ENCODE measurements at places on chromosomes 5 and 9.

DNA sequence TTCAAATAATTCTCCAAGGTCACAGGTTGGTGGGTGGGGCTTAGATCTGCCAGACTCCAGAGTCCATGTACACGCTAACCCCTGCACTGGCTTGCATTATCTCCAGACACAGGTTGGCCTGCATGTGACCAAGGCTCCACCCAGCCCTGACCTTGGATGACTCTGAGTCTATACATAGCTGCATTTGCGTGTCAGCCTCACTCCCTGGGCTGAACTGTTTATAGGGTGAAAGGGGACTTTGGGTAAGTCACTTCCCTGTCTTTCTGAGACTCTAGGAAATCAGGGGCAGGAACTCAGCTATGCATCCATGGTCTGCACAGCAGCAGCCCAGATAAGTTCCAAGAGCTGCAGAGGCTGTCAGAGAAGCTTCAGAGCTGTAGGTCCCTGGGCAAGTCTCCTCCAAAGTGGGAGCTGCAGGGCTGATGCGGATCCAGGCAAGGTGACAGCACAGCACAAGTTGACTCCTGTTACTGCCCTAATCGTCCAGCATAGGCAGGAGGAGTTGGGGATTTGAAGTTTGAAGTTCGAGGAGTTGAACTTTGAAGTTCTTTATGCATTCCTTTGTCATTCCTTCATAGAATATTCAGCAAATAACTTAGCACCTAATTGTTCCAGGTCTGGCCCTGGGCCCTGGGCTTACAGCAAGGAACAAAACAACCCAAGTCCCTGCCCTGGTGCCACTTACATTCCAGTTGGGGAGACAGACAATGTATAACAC is 53.4 kb downstream of the SLC22A5 start:
- DNase-seq, result no peak

DNA sequence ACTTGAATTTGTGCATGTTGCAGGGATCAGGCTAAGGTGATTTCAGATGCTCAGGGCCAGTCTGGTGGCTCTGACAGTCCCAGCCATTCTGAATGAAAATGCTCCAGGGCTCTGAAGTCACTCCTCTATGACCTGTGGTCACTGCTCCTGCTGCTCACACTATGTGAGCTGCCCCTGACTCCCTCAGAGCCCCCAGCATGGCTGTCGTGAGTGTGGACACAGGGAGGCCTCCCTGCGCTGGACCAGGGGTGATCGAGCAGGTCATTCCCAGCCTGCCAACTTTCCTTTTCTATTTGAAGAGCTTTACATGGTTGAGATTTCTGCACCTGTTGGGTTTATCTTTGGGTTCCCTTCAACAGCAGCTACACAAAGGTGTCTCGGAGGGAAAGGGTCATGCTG is 74.5 kb downstream of the WNK2 start:
- DNase-seq, result no peak

GRCh38 chr5:177309351-177310191 is 2.1 kb downstream of the MXD3 start:
- DNase-seq, result peak; percentile 91

DNA sequence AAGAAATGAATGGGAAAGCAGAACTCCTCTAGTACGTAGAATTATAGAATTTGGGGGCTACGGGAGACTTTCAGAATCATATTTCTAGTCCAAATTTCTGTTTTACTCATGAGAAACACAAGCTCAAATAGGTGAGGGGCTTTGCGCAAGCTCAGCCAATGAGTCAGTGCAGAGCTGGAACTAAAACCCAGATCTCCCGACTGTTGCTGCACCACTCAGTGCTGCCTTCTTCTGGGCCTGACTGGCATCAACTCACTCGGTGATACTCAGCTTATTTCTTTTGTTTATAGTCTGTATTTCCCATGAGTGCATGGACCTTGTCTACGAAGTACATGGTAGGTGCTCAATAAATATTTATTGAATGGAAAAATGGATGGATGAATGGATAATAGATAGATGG is 280.2 kb downstream of the CDK5RAP2 start:
- peak; percentile 22 for DNase-seq

DNA sequence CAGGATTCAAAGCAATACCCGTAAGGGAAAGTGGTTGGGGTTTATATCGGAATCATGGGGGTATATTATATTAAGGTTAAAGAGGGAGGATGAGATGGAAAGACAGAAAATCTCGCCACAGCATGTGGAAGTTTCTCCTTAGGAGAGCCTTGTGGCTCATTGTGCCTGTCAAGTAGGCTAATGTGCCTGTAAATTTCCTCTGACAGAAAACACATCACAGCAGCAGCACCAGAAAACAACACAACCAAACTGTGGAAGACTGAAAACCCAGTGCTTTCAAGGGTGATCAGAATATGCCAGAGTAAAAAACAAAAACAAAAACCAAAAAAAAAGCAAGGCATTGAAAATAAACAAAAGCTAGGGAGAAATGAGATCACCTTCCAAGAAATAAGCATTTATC is 11.3 kb upstream of the MAN2A1 start:
- DNase-seq, result no peak

GRCh38 chr5:143775258-143775657 is 36.7 kb upstream of the HMHB1 start:
- peak; percentile 44 for DNase-seq

GRCh38 chr5:28216939-28217360 is 1178.6 kb upstream of the CDH9 start:
- DNase-seq, result no peak

- DNase-seq, result no peak
Measured at GRCh38 chr5:2094616-2094995, 211.9 kb upstream of the IRX4 start.

- no peak for DNase-seq
Measured at GRCh38 chr5:96958977-96959376, 23.1 kb downstream of the LNPEP start.

GRCh38 chr9:91256235-91256634 is 105.5 kb downstream of the AUH start:
- DNase-seq, result no peak

GRCh38 chr9:69554945-69555344 is 117.2 kb downstream of the APBA1 start:
- no peak for DNase-seq

GRCh38 chr5:98843481-98843880 is 70.0 kb downstream of the RGMB start:
- DNase-seq, result peak; percentile 31

DNA sequence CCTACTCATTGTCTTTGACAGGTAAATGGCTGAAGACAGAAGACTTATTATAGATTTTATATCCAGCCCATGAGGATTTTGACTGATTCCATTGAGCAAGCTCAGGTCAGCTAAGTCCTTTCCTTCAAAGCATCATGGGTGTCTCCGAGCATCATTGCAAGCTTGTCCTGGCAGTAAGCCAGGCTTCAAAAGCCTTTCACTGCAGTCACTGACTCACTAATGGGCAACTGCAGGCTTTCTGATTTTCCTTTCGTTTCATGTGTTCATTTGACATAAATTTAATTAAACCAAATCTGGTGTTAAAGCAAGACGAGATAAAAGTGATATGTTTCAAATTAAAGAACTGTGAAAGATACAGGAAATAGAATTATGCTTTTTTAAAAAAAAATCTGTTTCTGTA is 426.2 kb downstream of the ANXA1 start:
- DNase-seq, result peak; percentile 18

DNA sequence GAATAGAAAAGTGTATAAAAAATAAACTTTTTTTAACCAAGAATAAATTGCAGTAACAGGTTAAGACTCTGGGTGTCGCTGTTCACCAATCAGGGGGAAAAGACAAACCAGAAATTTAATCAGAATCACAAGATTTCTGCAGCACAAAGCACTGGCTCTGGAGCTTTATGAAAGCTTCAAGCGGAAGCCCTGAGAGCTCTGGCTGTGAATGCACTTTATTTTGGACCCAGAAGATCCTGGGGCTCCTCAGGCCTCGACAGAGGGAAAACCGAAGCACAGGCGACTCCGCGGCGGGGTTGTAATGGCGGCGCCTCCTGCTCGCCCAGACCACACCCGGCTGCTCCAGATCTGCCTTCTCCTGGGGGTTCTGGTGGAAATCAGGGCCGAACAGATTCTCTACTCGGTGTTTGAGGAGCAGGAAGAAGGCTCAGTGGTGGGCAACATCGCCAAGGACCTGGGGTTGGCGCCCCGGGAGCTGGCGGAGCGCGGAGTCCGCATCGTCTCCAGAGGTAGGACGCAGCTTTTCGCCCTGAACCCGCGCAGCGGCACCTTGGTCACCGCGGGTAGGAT is at the start of gene PCDHGA4:
Gene PCDHGA4 (plus strand): TSS at position 122 of the 570 bp plus-strand sequence. CDS start 87 bp downstream, at position 209.
- DNase-seq, result peak; percentile 45

DNA sequence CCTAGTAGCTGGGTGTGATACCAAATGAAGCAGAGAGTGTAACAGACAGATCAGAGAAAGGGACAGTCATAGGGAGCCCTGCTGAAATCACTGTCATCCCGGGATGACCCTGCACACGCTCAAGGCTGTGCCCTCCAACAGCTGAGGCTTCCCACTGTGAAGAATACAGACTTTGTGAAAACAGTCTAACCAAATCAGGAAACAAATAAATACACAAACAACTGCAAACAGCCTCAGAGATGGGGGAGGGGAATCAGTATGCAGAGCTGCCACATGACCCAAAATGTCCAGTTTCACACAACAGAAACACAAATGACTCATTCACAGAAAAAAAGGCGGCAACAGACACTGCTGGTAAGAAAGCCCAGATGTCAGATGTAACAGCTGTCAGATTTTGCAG is 101.9 kb downstream of the ADAMTS2 start:
- DNase-seq, result no peak

GRCh38 chr5:119458911-119459632 is 6.8 kb downstream of the HSD17B4 start:
- DNase-seq, result no peak

DNA sequence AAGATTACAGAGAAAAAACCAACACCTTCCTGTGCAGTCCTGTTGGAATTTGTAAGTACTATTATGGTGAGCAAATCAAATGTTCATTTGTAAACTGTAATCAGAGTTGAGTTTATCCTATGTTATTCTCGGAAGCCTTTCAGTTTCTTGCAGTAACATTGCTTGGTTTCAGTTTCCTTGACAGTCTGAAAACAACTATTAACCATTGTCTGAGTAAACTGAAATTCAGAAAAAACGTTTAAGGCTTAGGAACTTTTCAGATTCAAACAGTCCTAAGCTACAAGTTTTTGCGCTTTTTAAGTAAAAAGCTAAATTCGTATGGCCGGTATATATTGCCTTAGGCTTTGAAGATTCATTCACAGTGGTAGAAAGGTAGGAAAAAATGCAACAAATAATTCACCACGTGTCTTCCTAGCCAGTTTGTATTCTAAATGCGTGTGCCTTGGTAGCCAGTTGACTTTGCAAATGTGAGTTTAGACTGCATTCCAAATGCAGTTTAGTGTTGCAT is 2.5 kb downstream of the GPBP1 start:
- DNase-seq, result peak; percentile 44

GRCh38 chr9:123070198-123070597 is 36.7 kb downstream of the GPR21 start:
- no peak for DNase-seq

DNA sequence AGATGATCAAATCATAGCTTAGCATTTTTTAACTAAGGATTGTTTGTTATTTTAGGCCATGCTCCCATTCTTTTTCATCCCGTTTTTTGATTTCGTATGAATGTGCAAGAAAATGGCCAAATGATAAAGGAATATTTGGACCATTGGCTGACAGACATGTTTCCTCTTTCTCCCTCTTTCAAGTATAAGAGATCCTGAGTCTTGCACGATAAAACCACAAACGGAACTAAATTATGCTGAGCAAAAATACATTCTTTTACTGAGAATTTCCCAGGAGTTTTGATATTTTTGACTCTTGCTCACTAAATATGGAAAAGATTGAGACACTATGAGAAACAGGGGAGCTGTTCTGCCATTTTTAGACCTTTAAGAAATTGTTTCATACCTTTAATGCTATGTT is 90.4 kb upstream of the KLF9 start:
- no peak for DNase-seq

DNA sequence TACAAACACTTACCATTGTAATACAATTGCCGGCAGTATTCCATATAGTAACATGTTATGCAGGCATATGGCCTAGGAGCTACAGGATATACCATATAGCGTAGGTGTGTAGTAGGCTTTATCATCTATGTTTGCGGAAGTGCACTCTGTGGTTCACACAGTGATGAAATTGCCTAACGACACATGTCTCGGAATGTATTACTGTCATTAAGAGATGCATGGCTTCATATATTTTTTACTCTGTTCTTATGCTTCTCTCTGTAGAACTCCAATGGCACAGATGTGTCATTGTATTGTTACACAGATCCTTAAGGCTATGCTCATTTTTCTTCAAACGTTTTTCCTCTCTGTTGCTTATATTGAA is 19.2 kb upstream of the ANKRD18A start:
- no peak for DNase-seq

GRCh38 chr5:177399997-177400868 is at the start of gene PFN3:
TSS of gene PFN3 (minus strand) at chr5:177400661. CDS start at chr5:177400576, 85 bp downstream.
- no peak for DNase-seq

GRCh38 chr5:33807771-33808170 is 84.0 kb downstream of the ADAMTS12 start:
- DNase-seq, result no peak

DNA sequence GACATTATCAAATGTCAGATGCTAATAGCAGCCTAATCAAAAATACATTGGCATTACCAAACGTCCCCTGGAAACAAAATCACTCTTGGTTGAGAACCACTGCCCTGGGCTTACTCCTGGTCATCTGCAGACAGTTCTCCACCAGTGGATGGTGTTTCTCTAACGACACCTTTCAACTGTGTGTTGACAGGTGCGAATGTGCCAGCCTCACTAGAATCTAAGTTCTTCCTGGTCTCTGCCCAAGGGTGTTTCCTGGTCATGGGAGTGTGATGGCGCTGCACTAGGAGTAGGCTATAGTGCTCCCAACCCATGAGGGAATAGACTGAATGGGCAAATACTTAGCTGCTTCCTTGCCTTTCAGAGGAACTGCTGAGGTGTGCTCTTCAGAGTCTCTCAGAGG is 105.9 kb downstream of the MRPS27 start:
- no peak for DNase-seq

GRCh38 chr9:111034170-111034897 is 3.9 kb downstream of the LPAR1 start:
- DNase-seq, result no peak

DNA sequence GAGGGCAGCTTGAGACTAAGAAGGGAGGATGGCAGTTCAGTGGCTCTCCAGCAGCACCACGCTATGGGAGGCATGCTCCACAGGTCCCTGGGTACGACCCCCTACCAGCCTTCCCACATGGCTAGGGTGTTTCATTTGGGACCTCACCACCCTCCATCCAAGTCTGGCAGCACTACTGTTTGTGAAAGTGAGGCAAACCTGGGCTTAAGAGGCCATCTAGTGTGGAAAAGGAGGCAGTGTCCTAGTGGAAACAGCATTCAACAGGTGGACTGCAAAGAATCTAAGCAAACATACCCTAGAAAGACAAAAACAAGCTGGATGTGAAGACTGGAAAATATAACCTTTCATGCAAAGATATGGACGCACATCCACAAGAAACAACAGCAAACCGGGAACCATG is 4.8 kb upstream of the C5orf47 start:
- DNase-seq, result peak; percentile 82

DNA sequence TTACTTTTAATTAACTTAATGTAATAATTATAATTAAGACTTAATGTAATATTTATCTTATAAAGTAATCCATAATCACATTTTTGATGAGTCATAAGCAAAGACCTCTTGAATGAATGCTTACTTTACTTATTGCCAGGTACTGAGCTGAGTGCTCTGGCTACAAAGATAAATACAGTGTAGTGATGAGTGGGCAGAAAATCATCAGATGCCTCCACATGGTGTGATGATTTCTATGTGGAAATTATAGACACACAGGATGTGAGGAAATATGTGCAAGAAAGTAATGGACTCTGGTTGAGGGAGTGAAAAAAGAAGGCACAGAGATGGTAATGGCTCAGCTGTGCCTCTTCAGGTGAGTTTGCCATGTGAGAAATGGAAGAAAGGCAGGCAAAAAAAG is 422.6 kb upstream of the CD180 start:
- peak; percentile 54 for DNase-seq

- DNase-seq, result no peak
Measured at GRCh38 chr9:104999136-104999535, 71.2 kb upstream of the ABCA1 start.

All from DMS53 (cell line).